Fibroblast of villous mesenchyme (primary cell): ENCODE measurements at places on chromosomes 4 and X. TPM values are rescaled to one million over a fixed set of nuclear protein-coding genes. Genes with fewer than 3 reads are reported as not detected.

- peak; percentile 82 for DNase-seq
Measured at GRCh38 chr4:89752932-89753598, 83.9 kb downstream of the SNCA start.

- peak; percentile 44 for DNase-seq
Measured at GRCh38 chr4:151331276-151332042, 6.1 kb upstream of the SH3D19 start.

Gene TCEAL4
- total RNA-seq, result 41.6 and 45.3 TPM in 2 replicates

Gene RTL9
- total RNA-seq, result under 0.01 TPM in 2 replicates

Gene STARD8
- total RNA-seq, result 0.97 and 2.6 TPM in 2 replicates

Gene CLNK
- total RNA-seq, result not detected in 2 replicates

Gene GAGE12E
- not detected in 2 replicates for total RNA-seq

Gene MAGEA4
- not detected in 2 replicates for total RNA-seq

DNA sequence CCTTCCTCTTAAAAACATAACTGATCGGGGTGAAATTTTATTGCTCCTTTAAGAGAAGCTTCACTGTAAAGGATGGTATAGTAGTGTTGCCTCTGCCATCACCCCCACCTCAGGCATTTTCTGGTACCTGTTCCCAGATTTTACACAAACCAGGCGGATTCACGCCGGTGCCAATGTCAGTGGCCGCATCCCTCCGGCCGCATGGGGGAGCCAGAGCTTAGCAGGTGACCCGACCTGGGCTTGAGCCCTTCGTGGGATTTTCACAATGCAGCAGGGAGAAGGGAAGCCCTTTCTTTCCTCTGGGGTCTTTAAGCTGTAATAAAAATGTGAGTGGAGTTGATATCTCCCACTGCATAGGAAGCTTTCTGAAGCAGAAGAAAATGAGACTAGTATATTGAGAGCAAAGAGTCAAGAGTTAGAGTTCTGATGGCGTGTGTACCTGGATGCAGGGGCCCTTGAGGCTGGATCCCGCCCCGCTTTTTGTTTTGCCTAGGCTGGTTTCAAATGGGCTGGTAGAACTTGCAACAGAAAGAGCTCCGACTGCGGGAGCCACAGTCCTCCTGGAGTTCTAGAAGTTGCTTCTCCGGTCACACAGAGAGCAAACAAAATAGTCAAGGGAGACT, 59.4 kb downstream of the POLR2B start:
- peak; percentile 63 for DNase-seq
